Left hindlimb (tissue), 1 donor: ENCODE measurements at places on chromosomes 4 and X.
A peak's percentile ranks its signal among the peaks of the same experiment; 100 is the strongest.

DNA sequence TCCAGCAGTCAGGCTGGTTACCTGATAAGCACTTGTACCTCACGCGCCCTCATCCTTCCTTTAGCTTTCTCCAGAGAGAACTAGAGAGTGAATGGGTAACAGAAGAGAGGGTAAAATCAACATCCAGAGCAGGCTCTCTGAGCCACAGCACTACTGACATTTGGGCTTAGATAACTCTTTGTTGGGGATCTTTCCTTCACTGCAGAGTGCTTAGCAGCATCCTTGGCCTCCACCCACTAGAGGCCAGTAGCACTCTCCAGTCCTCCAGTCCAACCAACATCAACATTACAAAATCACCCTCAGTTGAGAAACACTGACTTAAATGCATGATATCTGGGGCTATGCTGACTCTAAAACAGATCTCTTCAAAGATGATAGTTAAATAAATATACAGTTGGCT is 220.7 kb downstream of the TACR3 start:
- DNase-seq = no peak

GRCh38 chrX:133776072-133776471 is 209.3 kb downstream of the GPC3 start:
- no peak for DNase-seq

- peak; percentile 56 for DNase-seq
These were observed 26.6 kb upstream of the CD99 start for GRCh38 chrX:2664502-2664901.

- no peak for DNase-seq
These were observed 62.9 kb upstream of the SLC7A11 start for GRCh38 chr4:138305050-138305449.

GRCh38 chrX:12579311-12579710 is 211.9 kb upstream of the PRPS2 start:
- no peak for DNase-seq

DNA sequence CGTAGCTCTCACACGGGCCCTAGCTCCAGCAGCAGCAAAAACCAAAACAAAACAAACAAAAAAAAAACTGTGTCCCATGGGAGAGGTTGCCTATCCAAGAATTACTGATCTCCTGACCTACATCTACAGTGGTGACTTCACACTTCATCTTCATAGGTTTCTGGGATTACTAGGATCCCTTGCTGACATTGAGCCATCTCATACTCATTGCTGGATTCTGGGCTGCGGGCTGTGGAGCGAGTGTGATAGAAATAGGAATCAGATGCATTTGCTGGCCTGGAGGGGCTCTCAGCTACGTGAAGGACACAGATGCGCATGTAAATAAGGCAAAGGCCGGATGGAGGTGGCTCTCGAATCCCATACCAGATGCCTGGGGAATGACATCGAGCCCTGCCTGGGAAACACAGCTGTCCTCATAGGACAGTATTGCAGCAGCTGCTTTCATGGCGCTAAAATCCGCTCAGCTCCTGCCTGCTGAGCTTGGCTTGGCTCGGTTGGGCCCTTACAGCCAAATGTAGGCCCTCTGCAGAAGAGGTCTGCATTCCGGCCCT is 41.7 kb downstream of the CNGA2 start:
- peak; percentile 79 for DNase-seq

DNA sequence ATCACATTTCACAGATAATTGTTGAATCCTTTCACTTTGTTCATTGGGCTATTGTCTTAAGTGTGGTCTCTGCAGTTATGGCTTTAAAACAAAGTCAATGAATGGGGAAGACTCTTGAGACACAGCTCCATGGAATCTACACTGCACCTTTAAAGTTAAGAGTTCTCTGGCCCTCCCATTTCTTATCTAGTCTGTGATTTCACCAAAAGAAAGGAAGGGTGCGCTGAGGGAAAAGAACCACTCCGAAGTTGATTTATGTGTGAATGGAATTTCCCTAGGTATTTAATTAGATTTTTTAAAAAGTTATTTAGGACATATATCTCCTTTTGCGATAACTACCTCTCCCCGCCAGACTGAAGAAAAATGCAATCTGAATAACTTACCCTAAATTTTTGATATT is 2.5 kb downstream of the SEPTIN11 start:
- DNase-seq = no peak

DNA sequence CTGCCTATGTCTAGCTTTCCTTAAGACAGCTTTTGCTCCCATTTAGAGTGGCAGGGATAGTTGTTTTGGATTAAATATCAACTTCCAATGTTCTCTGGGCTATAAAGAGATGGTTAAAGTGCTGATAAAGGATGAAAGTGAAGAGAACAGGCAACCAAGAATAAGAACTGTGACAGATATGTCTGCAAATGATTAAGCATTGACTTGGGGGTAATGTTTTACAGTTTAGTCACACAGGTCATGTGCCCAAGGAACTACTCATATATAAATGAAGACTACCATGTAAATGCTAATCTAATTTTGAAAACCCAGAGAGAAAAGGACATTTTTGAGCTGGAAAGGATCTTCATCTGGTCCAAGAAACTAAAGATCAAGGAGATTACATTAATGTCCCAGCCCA is 42.1 kb downstream of the RBMX2 start:
- DNase-seq = no peak

- DNase-seq = no peak
These were observed 4.0 kb downstream of the DIPK2B start for GRCh38 chrX:45196701-45197100.

GRCh38 chr4:153822316-153822715 is 33.4 kb upstream of the SFRP2 start:
- no peak for DNase-seq

- no peak for DNase-seq
These were observed 1.2 kb upstream of the N4BP2 start for GRCh38 chr4:40055511-40055862.

DNA sequence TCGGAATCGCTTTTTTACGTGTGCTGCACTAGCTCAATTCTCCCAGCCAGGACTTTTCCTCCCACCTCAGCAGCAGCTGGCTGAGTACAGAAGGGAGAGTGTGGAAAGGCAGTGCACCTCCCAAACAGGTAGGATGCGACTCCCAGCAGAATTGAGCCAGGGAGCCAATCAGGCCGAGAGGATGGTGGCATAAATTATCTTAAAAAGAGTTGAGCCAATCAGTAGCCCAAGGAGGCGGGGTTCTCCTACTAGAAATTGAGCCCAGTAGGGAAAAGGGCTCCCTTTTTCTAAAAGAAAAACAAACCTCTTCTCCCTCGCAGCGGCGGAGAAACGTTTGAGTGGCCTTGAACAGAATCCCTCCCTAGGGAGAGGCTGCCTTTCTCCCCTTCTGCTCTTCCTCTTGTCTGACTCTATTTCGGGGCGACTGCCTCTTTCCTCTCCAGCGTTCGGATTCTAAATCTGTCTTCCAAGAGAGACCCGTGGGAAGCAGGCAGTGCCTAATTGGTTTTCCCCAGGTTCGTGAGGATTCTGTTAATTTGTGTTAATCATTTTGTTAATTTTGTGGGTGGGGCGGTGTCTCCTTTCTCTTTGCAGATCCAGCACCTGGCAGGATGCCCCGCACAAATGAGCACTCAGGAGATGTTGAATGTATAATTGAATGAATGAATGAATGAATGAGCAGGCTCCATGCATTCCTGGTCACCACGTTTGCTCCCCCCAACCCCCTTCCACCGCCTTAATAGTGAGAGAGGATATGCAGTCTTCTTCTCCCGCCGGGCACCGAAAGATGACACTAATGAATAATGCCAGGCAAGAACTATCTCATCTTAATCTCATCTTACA is at the start of gene GABRG1:
GABRG1 (minus strand) TSS at position 142 of the 843 bp plus-strand sequence; CDS start at position 1, 141 bp downstream.
- DNase-seq = no peak

DNA sequence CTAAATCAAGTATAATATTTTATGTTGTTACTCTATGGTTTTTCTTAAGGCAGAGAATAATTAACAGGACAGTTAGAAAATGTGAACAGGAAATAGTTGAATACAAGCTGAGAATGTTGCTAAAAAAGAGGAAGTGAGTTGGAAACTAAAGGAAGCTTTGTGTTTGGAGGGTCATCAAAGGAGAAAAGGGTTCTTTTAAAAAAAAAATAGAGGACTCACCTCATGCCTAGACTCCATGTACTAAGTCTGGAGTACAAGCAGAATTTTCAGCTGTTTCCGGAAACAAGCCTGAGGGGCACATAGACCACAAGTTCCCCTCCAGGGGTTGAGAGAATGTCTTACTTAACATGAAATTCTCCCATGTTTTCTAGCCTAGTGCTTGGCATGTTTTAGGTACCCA is 20.1 kb upstream of the MAP7D3 start:
- no peak for DNase-seq

- DNase-seq = no peak
These were observed 13.9 kb upstream of the CT47A1 start for GRCh38 chrX:120999413-120999812.

- DNase-seq = no peak
These were observed 76.5 kb upstream of the BOD1L1 start for GRCh38 chr4:13704035-13704434.

DNA sequence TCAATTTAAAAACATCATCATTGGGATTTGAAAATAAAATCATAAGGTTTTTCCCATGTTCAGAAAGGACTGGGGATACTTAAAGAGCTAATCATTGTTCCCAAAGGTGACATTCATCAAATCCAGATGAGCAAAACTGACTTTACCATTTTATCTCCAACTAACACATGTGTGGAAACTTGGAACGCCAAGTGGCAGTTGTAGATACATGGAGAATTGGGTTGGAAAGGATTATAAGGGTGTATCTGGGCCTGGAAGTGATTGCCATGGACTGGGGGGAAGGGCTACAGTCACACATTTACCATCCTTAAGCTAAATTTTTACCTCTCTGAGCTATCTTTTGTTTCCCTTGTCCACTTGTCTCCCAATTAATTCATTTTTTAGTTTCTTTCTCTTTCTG is 203.4 kb downstream of the SLC39A8 start:
- no peak for DNase-seq

DNA sequence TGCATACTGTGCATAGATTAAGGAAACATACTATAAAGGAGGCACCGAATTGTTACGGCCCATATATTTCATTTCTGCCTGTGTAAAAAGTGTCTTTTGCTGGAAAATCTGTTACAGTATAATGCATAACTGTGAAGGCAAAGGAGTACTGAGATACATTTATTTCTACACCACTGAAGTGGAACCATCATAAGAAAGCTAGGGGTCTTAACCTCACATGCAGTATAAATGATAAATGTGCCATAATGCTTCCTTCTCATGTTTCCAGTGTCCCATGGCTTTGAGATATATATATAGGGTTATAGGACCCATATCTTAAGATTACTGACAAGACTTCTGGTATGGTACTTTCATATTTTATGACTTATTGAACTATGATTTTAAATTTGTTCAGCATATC is 713.8 kb upstream of the PABPC4L start:
- DNase-seq = no peak

- DNase-seq = no peak
These were observed 117.0 kb downstream of the RNF150 start for GRCh38 chr4:141016117-141016798.

- no peak for DNase-seq
These were observed at the start of gene CWH43 for GRCh38 chr4:48985976-48986653. CWH43 (plus strand) TSS chr4:48986275; CDS start chr4:48986430, 155 bp downstream.

- no peak for DNase-seq
These were observed 91.5 kb upstream of the ANKRD50 start for GRCh38 chr4:124804041-124804440.
